Stimulated activated naive CD8-positive, alpha-beta T cell treated with anti-CD3 and anti-CD28 coated beads, Interleukin-15, Interleukin-2, amounts not matched to agents 100 U/mL and 50 U/mL, for 24 hours (primary cell): ENCODE measurements at places on chromosomes 3 and 15.

- DNase-seq, result no peak
Observed at GRCh38 chr15:34976073-34976472, 6.5 kb upstream of the AQR start.

DNA sequence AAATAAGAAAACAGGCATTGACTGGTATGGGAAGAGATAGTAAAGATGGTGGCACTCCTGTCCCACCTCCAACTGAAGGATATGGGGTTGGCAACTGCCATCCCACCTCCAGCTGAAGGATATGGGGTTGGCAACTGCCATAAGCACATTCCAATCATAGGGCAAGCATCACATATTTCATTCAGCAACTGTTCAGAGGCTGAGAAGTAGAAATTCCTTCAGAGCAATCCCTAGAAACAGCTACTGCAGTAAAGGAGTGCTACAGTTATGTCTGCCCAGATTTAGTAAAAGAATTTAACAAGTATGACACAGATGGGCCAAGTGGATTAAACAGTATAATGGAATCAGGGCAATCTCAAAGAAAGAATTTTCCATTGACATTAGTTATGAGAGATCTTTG is 156.8 kb downstream of the IMPG2 start:
- DNase-seq, result no peak

- DNase-seq, result no peak
Observed at GRCh38 chr3:111285184-111285538, 213.5 kb downstream of the NECTIN3 start.

DNA sequence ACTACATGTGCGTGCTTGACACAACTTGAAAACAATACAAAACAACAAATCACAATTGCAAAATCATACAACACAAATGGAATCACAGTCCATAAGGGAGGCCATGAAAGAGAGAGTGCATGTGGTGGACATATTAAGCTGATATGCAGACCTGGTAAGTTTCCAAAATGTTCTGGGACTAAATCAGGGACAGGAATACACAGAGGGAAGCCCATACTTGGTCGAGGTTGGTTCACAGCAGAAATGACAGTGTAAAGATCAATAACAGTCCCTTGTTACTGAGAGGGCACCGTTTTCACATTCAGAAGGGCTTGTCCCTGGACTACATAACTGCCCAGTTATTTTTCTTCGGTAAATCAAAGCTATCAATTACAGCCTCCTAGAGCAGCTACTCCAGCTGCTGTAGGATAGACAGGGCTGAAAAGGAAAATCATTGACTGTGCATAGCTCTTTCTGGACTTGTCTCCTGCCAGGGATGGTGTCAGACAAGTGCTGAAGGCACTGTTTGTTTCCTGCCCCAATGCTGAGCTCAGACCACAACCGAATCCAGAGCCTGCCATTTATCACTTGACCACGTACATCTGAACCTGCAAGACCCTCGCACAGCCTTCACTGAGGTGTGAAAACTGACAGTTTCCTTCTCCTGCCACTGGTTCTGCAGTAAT is 79.5 kb upstream of the KCNMB2 start:
- DNase-seq, result no peak

DNA sequence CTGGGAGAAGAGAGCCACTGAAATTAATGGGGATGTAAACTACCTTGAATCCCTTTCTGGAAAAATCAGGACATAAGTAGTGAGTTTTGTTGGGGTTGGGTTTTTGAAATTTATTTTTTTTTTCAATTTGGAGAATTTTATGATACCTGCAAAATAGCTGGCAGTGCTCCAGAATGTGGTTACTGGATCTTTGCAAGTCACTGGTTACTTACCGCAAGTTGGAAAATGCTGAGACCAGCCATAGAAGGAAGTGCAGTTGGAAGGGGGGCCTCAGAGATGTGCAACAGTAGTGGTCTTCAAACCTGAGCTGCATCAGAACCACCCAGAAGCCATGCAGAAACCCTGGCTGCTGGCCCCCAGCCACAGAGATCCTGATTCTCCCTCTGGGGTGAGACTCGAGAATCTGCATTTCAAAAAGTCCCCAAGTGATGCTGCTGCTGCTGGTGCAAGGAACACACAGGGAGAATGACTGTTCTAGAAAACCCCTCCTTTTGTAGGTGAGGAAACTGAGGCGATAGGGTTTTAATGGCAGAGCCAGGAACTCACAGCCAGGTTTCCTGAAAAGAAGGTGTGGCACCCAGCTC is 39.7 kb downstream of the SEMA5B start:
- no peak for DNase-seq

GRCh38 chr15:88802250-88802990 is 816 bp upstream of the ACAN start:
- DNase-seq, result no peak

- DNase-seq, result no peak
Observed at GRCh38 chr3:58205981-58206380, 4.8 kb downstream of the DNASE1L3 start.

DNA sequence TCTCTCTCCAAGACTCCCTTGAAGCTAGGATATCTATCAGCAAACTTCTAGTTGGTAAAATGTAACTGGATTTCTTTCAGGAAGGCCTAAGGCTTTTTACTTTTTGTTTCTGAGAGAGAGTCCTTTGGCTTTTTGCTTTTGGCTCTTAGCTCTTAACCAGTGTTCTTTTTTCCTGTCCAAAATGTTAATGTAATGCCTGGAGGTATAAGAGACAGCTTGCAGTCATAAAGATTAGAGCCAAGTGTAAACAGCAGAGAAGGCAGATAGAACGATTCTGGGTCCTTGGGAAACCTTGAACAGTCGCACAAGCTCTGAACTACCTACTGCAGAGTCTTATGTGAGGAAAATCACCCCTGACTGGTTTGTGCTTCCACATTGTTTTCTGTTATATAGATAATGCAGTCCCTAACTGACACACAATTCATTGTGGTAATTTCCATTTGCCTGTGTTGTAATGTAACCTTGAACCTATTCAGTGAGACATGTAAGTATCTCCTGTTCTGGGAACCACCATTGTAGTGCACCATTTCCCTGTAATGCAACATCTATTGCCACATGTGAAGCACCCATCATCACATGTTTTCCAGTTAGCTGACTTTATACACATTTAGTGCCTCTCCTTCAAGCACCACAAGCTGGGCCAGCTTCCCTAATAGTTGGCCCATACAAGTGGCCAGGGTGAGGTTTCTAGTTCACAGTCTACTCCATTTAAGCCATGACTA is 1311.9 kb downstream of the ROBO1 start:
- no peak for DNase-seq

DNA sequence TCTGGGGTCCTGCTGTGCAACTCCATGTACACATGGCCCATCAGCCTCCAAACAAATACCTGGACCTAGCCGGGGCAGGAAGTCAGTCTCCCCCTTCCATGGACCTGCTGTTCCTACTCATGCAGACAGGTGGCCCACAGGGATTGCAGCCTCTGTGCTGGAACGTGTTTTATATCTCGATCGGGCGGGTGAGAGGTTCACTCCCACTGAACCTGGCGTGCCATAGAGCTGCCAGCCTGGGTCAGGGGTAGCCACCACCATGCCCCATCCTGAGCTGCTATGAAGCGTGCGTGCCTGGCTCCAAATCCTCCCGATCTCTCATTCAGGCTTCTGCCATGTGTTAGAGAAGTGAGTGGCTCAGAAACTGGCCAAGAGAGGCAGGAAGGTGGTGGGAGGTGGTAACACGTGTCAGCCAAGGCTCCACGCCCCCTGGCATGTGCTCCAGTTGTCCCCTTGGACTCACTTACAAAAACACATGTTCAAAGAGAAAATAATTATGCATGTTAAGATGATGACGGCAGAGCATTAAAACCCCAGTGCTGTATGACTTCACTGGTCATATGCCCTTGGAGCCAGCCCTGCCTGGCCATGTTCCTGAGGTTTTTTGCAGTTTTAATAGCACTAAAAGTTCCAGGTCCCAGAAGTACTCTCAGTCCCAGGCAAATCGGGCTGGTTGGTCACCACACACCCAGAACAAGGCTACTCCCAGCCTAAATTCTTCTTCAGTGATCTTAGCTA is 30.6 kb downstream of the CTSH start:
- DNase-seq, result no peak

GRCh38 chr3:81916890-81917289 is 155.4 kb upstream of the GBE1 start:
- no peak for DNase-seq

- DNase-seq, result no peak
Observed at GRCh38 chr15:84981711-84982300, at the start of gene PDE8A. PDE8A (plus strand) TSS chr15:84981856; CDS start chr15:84982163, 307 bp downstream.

DNA sequence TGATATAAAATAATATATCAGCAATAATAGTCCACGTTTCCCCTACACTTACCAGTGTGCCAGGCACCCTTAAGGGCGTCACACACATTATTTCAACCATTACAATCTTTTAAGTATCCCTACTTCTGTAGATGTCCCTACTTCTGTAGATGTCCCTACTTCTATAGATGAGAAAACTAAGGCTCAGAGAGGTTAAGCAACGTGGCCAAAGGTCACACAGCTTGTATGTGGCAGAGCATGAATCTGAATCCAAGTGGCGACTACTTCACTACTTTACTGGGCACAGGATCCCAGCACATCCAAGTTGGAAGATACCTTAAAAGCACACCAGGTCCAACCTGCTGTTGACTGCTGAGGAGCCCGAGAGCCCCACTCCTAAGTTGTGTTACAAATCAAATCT is 77.5 kb downstream of the TLE3 start:
- no peak for DNase-seq

DNA sequence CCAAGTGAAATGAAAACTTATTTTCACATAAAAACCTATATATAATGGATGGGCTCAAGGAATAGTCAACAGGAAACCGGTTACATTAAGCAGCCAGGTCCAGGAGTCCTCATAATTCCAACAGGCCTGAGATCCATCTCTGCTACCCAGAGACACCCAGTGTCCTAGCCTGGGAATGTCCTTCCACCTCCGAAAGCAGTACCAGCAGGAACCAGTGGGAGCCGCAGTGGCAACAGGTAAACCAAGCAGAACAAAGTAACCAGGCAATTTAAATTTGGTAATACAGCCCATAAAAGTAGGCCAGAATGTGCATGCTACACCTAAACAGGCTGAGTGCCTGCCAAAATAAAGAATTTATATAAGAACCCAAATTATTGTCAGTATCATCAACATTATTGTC is 195.6 kb downstream of the ZBBX start:
- no peak for DNase-seq

DNA sequence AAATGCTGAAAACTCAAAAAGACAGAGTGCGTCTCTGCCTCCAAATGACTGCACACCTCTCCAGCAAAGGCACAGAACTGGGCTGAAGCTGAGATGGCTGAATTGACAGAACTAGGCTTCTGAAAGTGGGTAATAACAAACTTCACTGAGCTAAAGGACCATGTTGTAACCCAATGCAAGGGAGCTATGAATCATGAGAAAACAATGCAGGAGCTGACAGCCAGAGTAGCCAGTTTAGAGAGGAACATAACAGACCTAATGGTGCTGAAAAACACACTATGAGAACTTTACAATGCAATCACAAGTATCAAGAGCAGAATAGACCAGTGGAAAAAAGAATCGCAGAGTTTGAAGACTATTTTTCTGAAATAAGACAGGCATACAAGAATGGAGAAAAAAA is 10.1 kb upstream of the AVEN start:
- no peak for DNase-seq

DNA sequence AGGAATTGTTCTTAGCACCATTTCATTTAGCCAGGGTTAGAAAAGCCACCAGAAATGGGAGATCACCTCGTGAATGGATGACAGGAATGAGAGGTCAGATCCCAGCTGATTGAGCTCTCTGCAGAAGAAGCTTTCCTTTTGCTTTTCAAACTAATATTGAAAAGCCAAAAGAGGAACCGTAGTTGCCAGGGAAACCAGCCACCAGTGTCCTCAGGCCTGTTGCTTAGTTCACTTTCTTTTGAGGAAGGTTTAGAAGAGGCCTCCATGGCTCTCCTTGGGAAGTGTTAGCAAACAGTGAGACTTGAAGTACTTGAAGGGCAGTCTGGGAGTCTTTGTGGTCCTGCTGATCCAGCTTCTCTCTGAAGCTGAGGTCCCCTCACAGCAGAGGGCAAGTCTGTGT is 7.4 kb upstream of the CCK start:
- no peak for DNase-seq

DNA sequence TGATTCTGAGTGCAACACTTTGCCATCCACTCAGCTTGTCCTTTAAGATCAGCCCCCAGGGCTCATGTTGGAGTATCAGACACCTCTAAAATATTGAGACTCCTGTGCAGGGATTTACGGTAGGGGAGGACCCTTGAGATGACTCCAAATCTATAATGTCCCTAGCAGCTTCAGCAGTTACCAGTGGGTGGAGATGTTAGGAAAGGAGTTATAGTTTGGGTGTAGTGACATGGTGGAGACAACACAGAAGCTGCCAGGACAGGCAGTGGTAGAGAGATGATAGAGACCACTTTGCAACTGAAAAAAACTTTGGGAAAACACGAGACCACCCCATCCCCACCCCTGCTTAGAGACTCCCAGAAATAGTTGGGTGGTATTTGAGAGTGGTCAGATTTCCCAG is 43.3 kb upstream of the GSK3B start:
- no peak for DNase-seq

DNA sequence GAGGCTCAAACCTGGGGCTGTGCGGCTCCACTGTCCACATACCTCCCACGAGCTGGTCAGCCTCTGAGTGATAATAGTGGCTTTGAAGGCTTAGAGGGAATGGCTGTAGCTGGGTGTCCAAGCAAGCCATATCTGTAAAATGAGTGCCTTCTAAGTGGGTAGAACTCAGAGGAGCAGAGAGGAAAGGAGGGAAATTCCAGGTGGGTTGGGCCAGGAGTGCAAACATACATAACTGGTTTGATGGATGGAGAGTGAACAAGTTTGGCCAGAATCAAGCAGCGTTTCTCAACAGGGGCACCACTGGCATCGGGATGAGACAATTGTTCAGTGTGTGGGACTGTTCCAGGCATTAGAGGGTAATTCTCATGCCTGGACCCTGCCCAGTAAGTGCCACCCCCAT is 91.1 kb downstream of the ASB7 start:
- no peak for DNase-seq

DNA sequence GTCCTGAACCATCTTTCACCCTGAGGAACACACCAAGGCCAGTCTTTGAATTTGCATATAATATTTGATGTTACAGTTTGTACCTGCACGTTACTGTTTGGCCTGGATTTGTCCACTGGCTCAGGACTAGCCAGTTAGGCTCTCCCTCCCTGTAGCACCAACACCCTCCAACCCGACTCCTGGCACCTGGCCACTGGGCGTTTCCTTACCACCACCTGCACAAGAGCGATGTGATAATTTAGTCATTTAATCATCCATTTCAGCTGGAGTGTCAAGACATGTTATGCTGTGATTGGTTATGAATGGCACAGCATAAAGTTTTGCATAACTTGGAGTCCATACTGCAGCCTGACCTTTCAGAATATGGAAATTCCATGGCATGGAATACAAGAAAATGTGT is 242.4 kb downstream of the KCNMB2 start:
- DNase-seq, result no peak

DNA sequence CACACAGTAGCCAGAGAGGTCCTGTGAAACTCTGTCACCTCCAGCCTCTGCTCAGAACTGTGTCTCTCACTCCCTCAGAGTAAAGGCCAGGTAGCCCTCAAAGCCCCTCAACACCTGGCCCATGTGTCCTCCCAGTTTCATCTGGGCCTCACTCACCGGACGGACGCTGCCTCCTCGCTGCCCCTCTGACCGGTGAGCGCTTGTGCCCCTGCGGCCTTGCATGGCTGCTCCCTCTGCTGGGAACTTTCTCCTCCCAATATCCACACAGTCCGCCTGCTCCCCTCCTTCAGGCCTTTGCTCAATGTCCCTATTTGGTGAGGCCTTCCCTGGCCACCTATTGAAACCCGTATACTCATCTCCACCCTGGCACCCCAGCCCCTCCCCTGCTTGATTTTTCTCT is 36.8 kb upstream of the TRH start:
- DNase-seq, result no peak

- no peak for DNase-seq
Observed at GRCh38 chr3:172087602-172088580, 48.5 kb downstream of the FNDC3B start.
